T follicular helper cell (primary cell): ENCODE measurements at places on chromosomes 3 and 15.

GRCh38 chr3:48433472-48434118, 3.7 kb upstream of the PLXNB1 start:
- DNase-seq = no peak

DNA sequence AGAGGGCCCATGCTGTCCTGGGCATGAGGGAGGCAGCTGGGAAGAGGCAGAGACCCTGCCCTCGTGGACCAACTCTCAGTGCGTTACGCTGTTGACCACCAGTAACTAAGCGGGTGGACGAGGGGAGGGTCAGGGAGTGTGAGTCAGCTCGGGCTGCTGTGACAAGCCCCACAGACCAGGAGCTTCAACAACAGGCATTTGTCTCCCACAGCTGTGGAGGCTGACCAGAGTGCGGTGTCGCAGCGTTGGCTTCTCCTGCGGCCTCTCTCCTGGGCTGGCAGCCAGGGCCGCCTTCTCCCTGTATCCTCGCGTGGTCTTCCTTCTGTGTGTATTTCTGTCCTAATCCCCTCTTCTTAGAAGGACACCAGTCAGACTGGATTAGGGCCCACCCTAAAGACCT, 13.0 kb downstream of the EFCC1 start:
- DNase-seq = no peak

DNA sequence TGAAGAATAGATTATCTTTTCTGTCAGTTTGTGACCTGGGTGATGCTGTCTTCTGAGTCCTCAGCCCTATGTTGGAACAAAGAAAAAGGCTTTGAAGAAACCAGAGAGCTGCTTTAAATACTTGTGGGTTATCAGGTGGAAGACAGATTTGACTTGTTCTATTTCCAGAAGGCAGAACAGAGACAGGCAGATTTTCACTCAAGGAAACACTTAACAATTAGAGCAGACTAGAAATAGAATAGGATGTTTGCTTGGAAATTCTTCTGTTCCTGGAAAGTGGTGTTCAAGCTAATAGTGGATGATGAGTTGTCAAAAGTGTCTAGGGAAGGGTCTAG, 219.4 kb downstream of the UBE2E2 start:
- DNase-seq = no peak

GRCh38 chr3:79937567-79937966, 169.8 kb upstream of the ROBO1 start:
- DNase-seq = no peak

GRCh38 chr3:49012441-49013017, 5.3 kb downstream of the WDR6 start:
- no peak for DNase-seq
